ENCODE measurements at places on chromosomes 4 and X. TPM values are rescaled to one million over a fixed set of nuclear protein-coding genes. Genes with fewer than 3 reads are reported as not detected.

DNA sequence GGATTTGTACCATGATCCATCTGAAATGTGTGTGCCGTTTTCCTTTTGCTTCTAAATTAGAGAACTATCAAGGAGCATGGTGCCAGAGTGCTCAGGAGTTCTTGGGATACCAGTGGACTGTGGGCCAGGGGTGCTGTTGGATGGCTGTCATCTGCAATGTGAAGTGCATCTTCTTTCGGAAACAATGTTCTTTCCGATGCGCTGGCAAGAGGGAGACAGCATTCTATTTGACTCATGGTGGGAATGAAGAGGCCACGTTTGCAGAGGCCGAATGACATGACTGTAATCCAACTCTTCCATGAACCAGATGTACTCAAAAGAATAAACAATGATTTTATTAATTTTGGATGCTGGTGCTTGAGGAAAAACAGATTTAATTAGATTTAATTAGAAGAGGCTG, 45.5 kb downstream of the SORCS2 start:
- no peak for DNase-seq

- DNase-seq: no peak
These were observed 543.0 kb downstream of the SPRY1 start for GRCh38 chr4:123939621-123940020.

Gene GSX2
- not detected for polyA plus RNA-seq

GRCh38 chr4:37648084-37648817, 37.9 kb downstream of the RELL1 start:
- peak; percentile 92 for DNase-seq

- no peak for DNase-seq
These were observed 562.4 kb downstream of the MAGEB5 start for GRCh38 chrX:26778320-26778888.

GRCh38 chr4:166045457-166045856, 172.4 kb downstream of the TLL1 start:
- DNase-seq: no peak

Data from HepG2 (cell line).